ENCODE measurements at places on chromosomes 2 and 18.
A peak's percentile ranks its signal among the peaks of the same experiment; 100 is the strongest.

- no peak for DNase-seq
Observed at GRCh38 chr2:195722075-195722474, 65.0 kb downstream of the SLC39A10 start.

GRCh38 chr2:198054299-198054698, 249.9 kb downstream of the PLCL1 start:
- peak; percentile 21 for DNase-seq

DNA sequence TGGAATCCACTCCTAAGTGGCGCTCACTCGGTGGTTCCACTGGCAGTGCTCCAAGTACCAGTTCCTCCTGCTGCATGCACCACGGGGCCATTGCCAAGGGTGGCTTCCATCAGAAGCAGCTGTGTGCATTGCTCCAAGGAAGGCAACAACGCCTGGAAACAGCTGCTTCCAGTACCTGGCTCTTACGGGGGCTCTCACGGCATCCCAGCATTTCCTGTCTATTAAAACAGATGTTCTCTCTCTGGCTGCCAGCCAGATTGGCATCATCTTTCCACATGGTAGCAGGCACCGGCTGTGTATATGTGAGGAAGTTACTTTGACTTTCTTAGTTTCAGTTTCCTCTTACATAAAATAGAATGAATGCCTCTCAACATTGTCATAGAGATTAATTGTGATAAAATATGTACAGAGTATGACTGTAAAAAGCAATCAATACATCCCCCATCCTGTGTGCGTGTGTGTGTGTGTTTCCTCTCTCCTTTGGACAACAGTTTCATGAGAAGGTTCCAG, 84.9 kb downstream of the CMPK2 start:
- DNase-seq = peak; percentile 68

DNA sequence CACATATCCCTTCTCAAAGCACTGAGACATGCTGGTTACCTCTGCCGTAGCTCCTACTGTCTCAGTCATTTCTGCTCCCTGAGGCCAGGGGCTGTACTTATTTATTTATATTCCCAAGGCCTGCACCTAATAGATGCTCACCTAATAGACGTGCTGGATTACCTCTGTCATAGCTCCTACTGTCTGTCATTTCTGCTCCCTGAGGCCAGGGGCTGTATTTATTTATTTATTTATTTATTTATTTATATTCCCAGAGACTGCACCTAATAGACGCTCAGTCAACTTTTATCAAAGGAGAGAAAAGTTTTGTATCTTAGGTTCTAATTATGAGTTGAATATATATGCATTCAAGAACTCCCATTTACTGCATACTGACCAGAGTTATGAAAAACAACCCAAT, 414.0 kb upstream of the TRIB2 start:
- no peak for DNase-seq

- no peak for DNase-seq
Observed at GRCh38 chr2:33498291-33498956, 22.0 kb downstream of the RASGRP3 start.

DNA sequence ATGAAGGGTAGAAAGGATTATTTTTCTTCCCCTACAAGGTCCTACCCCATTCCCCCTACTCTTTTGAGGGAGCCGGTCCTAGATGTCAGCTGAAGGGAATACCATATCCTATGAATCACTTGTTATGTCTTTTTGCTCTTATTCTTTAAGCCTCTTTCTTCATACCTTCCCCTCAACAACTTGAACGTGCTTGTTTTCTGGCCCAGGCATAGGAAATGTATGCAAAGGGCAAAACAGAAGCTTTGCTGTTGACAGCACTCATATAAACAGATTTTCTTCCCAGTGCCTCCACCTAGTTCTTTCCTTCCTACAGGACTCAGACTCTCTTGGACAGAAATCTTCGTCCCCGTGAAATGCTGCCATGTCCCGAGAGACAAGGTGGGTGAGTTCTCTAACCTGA, 64.6 kb downstream of the TMEM17 start:
- DNase-seq = no peak

- no peak for DNase-seq
Observed at GRCh38 chr2:113160962-113161361, 12.8 kb upstream of the PSD4 start.

DNA sequence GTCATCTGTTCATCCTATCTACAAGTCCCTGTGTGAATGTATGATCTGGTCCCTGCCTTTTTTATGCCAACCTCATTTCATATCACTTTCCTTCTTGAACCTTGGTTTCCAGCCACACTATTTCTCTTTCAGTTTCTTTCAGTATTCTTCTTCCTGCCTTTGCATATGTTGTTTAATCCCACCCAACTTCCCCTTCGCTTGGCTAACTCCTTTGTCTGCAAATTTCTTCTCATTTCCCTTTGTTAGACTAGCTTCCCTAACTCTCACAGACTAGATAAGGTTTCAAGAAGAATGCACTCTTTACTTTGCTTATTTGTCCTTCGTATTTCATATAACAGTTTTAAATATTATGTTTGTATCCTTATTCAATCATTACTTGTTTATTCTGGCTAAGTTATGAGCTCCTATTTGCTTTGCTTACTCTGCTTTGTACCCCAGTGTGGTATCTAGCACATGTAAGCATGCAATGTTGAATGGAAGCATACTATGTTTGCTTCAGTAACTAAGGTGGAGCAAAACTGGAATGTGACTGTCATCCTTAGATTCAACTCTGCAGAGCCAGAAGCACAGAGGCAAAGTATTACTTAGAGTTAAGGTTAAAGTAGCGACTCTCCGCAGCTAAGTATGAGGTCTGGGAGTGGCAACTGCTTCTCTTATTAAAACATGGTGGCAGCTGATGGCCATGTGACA, 681.3 kb downstream of the CPS1 start:
- no peak for DNase-seq

- peak; percentile 15 for DNase-seq
Observed at GRCh38 chr2:26088038-26088643, 54.3 kb downstream of the RAB10 start.

DNA sequence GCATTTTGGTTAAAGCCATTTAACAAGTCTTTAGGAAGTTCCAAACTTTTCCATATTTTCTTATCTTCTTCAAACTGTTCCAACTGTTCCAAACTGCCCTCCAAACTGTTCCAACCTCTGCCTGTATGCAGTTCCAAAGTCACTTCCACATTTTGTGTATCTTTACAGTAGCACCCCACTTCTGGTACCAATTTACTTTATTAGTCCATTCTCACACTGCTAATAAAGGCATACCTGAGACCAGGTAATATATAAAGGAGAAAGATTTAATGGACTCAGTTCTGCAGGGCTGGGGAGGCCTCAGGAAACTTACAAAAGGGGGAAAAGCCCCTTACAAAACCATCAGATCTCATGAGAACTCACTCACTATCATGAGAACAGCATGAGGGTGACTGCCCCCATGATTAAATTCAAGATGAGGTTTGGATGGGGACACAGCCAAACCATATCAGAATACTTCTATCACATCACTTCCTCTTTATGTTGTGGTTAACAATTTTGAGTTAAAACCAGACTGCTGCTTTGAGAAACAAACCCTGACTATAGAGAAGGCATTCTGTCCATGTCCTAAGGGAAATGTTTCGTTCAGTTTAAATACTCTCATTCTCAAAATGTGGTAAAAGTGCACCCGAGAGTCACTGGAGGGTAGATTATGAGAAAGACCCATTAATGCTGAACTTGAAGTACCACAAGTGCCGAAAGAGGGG, 11.0 kb downstream of the IL18R1 start:
- DNase-seq = no peak

DNA sequence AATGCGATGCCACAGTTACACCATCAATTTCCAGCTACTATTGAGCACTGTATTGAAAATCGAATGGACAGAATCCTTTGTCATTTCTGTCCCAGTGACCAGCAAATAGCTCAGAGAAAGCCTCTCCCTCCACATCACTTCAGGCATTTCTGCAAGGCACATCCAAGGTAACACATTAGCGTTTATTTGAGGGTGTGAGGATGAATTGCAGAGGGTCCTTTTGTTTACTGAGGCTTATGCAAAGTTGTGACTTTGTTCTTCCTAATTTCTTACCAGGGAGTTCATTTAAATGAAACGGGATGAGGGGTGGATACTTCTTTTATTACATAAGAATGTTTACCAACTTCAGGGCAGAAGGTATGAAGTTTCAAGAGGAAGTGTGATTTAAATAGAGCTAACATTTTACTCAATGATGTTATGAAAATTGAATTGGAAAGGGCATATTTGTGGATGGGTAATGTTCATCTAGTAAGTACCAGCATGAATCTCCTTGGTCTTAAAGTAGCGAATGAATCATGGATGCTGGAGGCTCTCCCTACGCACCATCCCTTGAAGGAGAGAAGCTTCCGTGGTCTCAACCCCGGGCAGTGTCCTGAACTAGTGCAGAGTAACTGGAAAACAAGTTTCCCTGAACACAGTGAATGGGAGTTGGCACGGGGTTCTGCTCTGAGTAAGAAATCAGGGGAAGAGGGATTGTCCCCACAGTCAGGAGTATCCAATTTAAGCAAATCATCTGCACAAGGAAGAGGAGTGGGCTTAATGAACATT, 756.5 kb downstream of the GALR1 start:
- DNase-seq = no peak

DNA sequence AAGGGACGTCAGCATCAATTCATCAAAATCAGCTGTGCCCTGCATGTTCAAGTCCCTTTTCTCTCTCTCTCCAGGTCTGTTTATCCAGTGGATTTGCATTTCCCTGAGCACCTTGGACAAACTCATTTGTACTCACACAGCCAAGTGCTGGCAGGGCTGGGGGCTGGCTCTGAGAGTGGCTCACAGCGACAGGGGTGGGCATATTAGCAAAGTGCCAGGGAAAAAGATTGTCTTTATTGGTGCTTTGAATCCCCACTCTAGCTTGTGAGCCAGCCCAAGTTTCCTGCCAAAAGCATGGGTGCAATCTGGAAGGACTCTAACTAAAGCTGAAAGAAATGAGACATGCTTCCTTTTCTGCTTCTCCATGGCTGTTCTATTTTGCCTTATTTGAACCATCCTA, 56.6 kb downstream of the ACOXL start:
- DNase-seq = no peak

GRCh38 chr2:99338029-99338585, 918 bp downstream of the EIF5B start:
- peak; percentile 1 for DNase-seq

Data from fibroblast of skin of right biceps (primary cell).